Stimulated activated CD4-positive, alpha-beta T cell treated with anti-CD3 and anti-CD28 coated beads, Interleukin-1b, Interleukin-23, amount 100 ng/mL, for 24 hours (primary cell): ENCODE measurements at places on chromosomes 16 and 17.

DNA sequence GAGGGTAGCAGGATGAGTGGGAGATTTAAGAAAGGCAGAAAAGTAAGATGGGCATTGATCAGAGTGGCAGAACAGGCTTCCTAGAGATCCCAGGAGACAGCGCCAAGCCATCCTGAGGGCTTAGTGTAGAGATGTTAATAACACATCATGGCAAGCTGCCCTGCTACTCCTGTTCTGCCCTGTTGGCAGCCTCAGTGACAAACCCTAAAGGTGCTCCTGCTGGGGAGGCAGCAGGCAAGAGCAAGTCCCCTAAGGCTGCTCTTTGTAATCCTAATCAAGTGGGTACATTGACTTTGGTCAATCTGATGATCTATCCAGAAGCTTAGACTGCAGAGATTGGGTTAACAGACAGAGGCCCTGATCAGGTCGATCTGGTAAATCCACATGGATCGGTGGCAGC is 16.3 kb downstream of the ANKFN1 start:
- DNase-seq = no peak

- DNase-seq = no peak
These were observed 15.7 kb upstream of the ATF7IP2 start for GRCh38 chr16:10370096-10370726.

DNA sequence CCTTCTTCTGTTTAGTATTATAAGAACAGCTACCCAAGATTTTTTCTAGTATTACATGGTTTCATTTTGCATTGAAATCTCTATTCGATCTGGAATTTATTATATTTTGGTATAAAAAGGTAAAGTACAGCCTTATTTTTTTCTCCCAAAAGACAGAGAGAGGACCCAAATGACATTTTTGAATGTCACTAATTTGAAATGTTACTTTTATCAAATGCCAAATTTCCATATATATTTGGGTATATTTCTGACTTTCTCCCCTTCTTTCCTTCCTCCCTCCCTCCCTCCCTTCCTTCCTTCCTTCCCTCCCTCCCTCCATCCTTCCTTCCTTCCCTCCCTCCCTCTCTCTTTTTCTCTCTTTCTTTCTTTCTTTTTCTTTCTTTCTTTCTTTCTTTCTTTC is 6.2 kb upstream of the CHP2 start:
- no peak for DNase-seq

GRCh38 chr17:4136373-4136772 is 6.5 kb downstream of the ZZEF1 start:
- DNase-seq = no peak

GRCh38 chr17:40347319-40348135 is 17.0 kb downstream of the GJD3 start:
- no peak for DNase-seq

DNA sequence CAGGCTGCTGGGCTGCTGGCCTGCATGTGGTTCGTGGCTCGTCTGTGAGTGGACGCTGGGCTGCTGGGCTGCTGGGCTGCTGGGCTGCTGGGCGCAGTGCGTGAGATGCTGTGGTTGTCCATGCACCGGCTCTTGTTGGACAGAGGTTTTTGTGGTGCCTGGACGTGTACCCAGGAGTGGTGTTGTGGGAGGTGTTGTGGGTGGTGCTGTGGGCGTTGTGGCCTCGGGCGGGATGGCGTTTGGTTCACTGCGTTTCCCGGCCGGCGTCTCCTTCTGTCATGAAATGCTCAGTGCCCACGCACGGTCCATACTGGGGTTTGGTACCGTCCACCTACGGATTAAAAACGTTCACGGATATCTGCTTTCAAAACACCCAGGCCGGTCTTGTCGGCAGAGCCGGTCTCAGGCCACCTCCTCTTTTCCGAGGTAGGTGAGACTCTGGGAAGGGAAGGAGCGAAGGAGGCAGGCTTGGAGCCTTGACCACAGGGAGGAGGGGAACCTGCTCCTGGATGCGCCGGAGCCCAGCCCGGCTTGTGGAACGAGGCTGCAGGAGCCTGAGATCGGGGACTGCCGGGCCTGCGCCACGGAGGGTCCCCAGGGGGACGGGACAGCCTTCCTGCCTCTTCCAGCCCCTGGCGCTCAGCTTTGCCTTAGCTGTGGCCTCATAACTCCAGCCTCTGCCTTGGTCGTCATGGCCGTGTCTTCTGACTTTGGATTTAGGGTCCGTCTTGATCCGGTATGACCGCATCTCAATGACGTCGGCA is 29.8 kb upstream of the GNG13 start:
- no peak for DNase-seq

- DNase-seq = no peak
These were observed 45.2 kb upstream of the KPNB1 start for GRCh38 chr17:47604598-47604927.

GRCh38 chr17:59105852-59106462 is 723 bp downstream of the TRIM37 start:
- peak; percentile 35 for DNase-seq

DNA sequence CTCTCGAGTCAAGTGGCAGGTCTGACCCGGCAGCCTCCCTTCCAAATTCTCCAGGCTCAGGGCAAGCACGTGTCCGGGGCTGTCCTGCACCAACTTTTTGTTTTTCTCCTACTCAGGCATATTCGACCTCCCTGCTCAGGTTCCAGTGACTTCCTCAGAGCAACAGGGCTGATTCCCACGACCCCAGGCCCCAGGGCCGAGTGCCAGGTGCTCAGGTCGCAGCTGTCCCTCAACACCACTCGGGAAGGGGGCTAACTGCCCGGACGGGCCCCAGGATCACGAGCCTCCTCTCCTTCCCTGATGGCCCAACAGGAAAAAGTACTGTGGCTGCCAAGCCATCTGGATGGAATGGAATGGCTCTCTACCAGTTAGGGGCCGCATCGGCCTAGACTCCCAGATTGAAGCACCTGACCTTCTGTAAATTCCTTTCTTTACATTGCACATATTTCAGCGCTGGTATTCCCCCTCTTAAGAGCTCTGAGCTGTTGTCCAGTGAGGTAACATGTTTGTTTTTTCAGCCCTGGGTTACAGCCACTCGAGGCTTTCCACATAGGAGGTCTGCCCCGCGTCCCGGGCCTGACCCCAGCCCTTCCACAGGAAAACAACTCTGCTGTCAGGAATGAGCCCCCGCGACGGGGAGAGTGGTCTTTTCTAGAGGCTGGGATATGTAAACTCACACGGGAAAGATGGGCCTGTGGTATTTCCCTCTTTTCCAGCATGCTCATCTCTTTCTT is 25.0 kb downstream of the NXN start:
- no peak for DNase-seq

DNA sequence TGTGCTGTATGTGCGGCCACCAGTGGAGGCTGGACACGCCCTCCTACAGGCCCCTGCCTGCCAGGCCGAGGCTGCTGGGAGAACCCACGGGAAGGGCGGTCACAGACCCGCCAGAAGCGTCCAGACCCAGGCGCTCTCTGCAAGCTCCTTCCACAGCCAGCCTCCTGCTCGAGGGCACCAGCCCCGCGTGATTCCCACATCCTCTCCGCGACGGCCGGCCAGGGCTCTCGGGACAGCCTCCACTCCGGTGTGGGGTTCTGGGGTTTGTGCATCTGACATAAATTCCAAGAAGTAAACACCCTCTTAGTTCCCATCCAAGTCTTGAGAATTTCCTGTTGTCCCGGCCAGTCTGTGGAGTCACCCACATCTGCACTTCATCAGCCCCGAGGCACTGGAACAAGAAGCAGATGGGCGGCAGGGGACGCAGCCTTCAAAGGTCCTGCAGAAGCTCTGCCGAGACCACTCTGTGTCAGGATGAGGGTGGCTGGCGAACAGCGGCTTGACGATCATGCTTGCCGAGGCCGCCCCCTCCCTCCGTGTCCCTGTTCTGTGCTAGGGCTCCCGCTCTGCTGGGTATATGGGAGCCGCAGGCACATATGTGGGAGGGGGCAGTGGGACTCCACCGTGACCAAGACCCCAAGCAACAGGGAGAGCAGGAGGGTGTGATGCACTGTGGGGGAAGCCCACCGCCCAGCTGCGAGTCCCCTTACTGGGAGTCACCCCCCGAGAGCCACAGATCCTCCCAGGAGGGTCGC is 2.4 kb upstream of the TMEM204 start:
- no peak for DNase-seq

DNA sequence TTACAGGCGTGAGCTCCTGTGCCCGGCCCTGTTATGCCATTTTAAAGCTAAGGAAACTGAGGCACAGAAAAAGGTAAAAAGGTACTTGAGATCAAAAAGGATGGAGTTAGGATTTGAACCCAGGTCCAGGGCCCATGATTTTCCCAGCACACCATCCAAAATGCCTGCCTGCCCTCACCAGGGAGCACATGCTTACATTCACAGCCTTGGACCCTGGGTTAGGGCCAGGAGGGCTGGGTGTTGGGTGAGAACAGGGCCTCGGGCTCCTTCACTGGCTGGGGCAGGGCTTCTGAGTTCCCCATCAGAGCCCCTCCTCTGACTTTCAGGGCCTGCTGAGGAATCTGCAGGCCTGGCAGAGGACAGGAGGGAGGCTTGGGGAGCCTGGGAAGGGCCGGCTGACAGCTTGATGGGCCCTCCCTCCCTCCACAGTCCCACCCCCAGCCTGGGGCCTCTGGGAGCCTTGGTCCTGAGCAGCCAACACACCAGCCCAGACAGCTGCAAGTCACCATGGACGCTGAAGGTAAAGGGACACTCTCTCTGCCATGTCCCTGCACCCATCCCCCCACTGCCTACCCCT is at the start of gene QPRT:
QPRT (plus strand) TSS at position 490 of the 577 bp plus-strand sequence; CDS start at position 508, 18 bp downstream.
- no peak for DNase-seq

GRCh38 chr16:14308368-14308723 is 237.2 kb downstream of the MRTFB start:
- no peak for DNase-seq

- DNase-seq = no peak
These were observed 452.5 kb upstream of the CCL2 start for GRCh38 chr17:33802349-33803198.

DNA sequence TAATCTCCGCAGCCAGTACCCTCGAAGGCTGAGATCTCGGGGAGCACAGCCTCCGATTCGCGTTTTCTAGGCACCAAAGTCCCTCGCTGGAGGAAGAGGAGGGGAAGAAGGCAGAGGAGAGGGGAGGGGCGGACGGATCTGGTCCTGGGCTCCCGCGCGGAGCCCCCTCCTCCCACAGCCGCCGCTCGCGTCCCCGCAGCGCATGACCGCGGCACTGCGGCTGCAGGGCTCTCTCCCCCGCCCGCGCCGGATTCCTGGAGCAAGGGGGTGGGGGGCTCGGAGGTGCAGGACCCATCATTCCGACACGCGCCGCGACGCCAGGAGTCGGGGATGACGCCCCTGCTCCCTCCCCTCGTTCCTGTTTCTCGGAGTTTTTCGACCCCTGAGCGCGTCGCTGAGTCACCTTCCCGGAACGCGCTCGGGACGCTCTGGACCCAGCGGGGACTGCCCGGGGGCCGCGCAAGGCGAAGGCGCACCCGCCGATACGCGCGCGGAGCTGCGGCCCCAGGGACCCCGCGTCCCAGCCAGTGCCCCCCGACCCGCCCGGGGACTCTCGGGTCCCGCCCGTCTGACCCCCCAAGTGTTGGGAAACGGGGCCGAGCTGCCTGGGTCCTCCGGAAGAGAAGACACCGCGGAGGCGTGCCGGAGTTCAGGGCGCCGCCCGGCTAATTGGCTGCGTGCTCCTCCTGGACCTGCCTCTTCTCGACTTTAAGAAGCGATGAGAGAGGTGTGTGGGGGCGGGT is 1.4 kb upstream of the SPHK1 start:
- DNase-seq = no peak

- DNase-seq = no peak
These were observed 141.8 kb downstream of the GRIN2A start for GRCh38 chr16:10040136-10041080.

DNA sequence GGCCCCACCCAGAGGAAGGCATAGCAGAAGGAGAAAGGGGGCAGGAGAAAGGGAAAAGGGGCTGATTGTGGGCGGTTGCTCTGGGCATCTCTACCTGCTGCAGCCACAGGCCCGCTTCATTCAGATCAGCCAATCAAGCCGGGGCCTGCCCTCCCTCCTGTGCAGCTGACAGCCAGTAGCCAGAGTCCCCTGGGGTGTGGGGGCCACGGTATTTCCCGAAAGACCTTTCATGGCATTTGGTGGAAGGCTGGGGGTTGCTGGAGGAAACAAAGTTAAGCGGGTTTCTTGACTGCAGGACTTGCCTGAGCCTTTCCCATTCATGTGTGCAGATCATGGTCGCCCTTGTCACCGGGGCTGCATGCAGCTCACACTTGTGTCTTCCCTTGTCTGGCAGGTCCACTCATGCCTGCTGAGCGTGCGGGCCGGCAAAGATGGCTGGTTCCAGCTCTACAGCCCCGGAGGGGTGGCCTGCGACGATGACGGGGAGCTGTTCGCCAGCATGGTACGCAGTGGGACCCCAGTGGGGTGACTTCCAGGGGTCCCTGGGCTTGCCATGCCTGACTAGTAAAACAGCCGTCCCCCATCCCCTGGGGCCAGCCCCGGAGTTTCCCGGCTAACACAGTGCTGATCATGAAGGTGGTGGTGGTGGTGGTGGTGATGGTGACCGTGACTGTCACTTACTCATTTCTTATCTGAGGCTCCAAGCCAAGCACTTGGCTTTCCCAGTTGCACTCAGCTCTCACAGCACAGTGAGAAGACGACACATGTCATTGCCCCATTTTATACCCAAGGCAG is 82.7 kb upstream of the PLCG2 start:
- DNase-seq = no peak

DNA sequence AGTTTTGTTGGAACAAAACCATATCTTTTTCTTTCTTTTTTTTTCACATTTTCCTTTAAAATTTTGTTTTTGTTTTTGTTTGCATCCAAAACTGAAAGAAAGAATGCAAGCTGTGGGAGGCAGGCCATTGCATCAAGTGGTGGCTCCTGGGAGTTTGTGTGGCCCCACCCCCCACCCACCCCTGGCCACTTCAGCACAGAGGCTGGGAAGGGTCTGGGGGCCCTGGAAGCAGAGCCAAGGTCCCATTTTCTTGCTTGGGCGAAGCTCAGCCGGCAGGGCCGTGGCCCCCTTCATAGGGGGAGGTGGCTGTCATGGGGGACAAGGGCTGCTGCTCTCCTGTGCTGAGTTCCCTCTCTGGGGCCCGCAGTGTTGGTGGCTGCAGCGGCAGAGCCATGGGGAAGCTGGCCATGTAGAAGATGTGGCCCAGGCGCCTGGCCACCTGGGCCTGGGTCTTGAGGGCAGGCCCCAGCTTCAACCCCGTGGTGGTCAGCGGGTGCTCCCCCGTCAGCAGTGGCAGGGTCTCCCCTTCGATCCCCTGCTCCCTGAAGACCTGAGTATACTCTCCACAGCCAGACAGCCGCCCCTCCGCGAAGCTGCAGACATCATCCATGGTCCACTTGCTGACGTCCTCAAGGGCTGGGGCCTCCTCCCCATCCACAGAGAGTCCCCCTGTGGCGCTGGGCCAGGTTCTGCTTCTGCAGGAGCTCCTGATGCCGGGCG is 19.8 kb downstream of the PAFAH1B1 start:
- no peak for DNase-seq

- DNase-seq = no peak
These were observed 42.3 kb upstream of the HNF1B start for GRCh38 chr17:37787055-37787757.

GRCh38 chr17:72943826-72944689 is 148.4 kb downstream of the SLC39A11 start:
- DNase-seq = no peak

GRCh38 chr17:74971842-74972106 is 785 bp downstream of the HID1 start:
- no peak for DNase-seq

- no peak for DNase-seq
These were observed 1.2 kb upstream of the C17orf99 start for GRCh38 chr17:78144736-78145641.
